ENCODE measurements at places on chromosomes 3 and 15.
A peak's percentile ranks its signal among the peaks of the same experiment; 100 is the strongest.

DNA sequence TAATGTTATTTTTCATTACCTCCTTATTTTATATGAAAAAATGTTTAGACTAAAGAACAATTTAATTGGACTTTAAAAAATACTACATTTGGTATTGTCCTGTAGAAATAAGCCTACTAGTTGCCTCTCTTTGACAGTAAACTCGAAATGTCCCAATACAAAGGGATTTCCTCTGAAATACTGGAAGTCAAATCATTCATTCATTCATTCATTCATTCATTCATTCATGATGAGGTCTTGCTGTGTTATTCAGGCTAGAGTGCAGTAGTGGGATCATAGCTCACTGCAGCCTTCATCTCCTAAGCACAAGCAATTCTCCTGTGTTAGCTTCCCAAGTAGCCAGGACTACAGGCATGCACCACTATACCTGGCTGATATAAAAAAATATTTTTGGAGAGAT is 50.6 kb upstream of the PYGO1 start:
- DNase-seq, result no peak

GRCh38 chr3:167380004-167380689 is at the start of gene ZBBX:
TSS of gene ZBBX (minus strand) at chr3:167380297. CDS start at chr3:167372901, 7,396 bp downstream.
- peak; percentile 81 for DNase-seq

- no peak for DNase-seq
Observed at GRCh38 chr15:74958908-74959585, 2.5 kb upstream of the RPP25 start.

GRCh38 chr15:87268675-87269074 is 987.9 kb downstream of the NTRK3 start:
- DNase-seq, result no peak

DNA sequence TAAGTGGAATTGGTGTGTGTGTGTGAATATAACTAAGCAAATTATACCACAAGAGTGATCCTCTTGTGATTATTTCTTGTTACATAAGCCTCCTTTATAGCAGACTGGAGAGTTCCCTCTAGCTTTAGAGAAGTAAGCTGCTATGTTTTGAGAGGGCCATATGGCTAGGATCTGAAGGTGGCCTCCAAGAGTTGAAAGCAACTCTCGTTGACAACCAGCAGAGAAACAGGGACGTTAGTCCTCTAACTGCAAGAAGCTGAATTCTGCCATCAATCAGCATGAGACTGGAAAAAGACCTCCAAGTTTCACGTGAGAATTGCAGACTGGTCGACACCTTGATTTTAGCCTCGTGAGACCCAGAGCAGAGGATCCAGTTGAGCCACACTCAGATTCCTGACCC is 278.5 kb upstream of the ZNF717 start:
- no peak for DNase-seq

DNA sequence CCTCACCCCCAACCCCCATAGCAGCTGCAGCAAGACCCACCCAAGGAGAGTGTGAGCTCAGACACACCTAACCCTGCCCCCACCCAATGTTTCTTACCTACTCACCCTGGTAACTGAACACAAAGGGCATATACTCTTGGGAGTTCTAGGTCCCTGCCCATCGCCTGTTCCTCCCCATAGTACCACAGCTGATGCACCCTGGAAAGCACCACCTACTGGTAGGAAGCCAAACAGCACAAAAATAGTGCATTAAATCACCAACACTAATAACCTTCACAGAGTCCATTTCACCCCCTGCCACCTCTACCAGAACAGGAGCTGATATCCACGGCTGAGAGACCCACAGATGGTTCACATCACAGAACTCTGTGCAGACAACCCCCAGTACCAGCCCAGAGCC is 245.2 kb downstream of the EFHB start:
- DNase-seq, result no peak

GRCh38 chr3:187565701-187566100 is 104.5 kb downstream of the SST start:
- no peak for DNase-seq

- no peak for DNase-seq
Observed at GRCh38 chr3:42608581-42608980, 8.1 kb downstream of the NKTR start.

- no peak for DNase-seq
Observed at GRCh38 chr3:5972586-5972985, 785.1 kb downstream of the EDEM1 start.

- DNase-seq, result no peak
Observed at GRCh38 chr3:99783011-99783573, 34.6 kb upstream of the CMSS1 start.

DNA sequence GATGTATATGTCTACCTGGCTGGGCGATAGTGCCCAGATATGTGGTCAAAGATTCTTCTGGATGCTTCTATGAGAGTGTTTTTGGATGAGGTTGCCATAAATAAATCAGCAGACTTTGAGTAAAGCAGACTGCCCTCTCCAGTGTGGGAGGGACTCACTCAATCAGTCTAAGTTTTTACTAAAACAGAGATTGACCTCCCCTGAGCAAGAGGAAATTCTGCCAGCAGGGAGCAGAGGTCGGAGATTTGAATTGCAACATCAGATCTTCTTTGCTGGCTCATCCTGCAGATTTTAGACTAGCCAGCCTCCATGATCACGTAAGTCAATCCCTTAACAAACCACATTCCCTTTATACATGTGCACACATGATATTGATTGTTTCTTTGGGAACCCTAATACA is 300.9 kb downstream of the MCTP2 start:
- no peak for DNase-seq

DNA sequence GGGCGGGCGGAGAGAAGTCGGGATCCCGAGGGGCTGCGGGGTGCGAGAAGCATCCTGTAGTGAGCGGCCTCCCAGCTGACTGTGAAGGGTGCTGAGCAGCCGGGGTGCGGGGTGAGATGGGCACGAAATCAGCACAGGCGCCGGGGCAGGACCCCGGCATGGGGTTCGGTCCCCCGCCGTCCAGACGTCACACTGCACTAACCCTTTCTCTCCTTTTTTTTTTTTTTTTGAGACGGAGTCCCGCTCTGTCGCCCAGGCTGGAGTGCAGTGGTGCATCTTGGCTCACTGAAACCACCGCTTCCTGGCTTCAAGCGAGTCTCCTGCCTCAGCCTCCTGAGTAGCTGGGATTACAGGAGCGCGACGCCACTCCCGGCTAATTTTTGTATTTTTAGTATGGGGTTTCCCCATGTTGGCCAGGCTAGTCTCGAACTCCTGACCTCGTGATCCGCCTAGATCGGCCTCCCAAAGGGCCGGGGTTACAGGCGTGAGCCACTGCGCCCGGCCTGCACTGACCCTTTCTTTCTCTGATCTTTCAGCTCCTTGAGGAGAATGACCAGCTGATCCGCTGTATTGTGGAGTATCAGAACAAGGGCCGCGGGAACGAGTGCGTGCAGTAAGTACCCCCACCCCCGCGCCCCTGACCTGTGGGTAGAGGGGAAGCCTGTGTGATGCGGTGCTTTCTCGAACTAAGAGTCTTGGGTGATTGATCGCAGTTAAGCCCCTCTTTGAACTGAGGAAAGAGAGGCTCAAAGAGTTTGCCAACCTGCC is 513 bp downstream of the SS18L2 start:
- DNase-seq, result no peak

DNA sequence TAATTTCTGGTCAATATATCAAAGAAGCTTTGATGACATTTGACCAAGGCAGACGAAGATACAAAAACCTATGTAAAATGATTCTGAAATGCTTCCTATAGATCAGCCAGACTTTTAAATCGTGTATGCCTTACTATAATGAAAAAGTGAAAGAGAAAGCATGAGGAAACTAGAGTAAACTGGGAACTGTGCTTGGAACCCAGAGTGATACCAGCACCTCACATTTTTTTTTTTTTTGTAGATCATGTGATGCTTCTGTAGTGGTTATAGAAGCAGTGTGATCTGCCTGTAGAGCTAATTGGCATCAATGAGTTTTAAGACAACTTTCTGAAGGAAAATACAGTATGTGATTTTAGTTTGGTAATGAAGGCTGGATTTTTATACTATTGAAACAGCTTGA is 150.7 kb downstream of the NLGN1 start:
- DNase-seq, result no peak

DNA sequence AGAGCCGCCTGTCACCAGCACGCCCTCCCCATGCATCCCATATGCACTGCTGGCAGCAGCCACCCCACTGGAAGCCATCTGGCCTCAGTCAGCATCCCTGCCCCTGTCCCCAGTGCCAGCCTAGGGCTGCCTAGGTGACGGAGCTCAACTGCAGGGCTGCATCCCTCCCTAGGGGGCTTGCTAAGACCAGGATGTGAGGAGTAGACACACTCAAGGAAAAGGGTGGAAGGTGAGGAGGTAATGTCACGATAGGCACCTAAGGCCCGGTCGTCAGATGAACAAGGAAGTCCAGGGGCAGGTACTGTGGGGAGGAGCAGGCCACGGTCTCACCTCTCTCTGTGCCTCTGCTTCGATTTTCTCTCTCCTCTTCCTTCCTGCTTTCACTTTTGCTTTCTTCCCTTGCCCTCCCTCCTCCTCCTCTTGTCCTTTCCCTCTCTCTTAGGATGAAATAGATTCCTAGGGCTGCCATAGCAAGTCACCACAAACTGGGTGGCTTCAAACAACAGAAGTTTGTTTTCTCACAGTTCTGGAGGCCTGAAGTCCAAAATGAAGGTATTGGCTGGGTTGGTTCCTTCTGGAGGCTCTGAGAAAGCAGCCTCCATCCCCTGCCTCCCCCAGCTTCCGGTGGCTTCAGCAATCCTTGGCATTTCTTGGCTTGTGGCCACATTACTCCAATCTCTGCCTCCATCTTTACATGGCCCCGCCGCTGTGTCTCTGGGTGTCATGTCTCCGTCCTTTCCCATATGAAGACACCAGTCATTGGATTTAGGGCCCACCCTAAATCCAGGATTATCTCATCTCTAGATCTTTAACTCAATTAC is 298.3 kb downstream of the SHQ1 start:
- no peak for DNase-seq
